GM12892 (cell line): ENCODE measurements at places on chromosomes 7 and 10.

DNA sequence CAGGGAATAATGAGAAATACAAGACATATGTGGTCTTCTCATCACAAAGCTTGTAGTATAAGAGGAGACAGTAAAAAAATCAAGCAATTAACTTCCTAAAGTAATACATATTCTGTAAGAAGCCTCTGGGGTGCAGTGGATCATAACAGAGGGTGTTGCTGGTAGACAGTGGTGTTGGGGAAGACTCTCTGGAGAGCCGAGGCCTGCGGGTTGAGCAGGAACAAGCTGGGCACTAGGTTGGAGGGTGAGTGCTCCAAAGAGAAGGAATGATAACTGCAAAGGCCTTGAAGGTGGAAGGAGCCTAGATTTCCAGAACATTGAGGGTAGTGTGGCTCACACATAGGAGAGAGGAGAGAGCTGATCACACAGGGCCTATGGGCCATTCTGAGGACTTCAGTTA, 1.5 kb downstream of the GIMAP4 start:
- no peak for DNase-seq

DNA sequence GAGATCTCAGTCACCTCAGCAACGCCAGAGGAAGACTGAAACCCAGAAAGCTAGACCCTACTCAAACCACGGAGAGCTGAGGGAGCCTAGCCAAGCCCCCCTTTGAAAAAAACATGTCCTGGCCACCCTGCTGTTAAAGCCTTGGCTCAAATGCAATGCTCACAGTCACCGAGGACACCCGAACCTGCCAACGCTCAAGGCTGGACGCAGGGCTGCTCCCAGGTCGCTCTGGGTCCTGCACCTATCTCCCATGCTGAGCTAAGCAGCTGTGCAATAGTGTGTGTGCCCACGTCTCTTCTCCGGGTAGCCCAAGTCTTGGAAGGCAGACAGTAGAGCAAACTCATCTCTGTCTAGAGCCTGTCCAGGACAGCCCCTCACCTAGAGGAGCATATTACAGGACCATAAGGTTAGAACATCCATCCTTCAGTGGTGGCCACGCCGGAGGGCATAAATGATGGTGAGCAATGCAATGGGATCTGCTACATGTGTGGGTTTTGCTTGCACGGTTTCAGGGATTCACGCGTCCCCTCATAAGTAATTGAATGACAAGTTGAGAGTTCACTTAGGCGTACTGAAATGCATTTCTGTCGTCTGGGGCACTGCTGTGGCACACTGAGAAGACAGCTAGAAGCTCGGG, 94.2 kb upstream of the DDC start:
- DNase-seq, result no peak

DNA sequence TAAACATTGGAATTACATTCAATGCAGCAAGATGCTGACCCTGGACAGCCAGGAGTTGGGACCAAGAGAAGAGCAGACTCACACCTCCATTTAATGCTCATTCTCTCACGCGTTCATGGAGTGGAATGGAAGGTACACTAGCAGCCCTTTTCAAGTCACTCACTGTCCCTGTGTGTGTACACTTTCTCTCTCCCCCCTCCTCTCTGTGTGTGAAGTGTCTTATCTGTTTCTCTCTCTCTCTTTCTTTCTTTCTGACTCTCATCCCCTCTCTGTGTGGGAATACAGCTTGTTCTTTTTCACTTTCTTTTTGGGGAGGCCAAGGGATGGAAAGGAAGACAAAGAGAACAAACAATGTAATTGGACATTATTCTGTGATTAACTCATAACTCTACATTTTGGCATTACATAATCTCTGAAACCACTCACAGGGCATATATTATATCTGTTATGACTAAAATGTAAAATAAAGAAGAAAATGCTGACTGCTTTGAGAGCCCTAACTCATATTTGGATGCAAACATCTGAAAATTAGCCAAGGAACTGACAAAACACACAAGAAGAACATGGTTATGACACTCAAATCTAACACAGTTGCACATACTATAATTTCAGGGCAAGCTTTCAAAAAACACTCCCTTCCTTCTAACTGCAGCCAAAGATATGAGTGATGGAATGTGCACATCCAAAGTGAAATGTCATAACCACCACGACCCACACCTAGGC, 188.8 kb downstream of the PARD3 start:
- DNase-seq, result no peak

DNA sequence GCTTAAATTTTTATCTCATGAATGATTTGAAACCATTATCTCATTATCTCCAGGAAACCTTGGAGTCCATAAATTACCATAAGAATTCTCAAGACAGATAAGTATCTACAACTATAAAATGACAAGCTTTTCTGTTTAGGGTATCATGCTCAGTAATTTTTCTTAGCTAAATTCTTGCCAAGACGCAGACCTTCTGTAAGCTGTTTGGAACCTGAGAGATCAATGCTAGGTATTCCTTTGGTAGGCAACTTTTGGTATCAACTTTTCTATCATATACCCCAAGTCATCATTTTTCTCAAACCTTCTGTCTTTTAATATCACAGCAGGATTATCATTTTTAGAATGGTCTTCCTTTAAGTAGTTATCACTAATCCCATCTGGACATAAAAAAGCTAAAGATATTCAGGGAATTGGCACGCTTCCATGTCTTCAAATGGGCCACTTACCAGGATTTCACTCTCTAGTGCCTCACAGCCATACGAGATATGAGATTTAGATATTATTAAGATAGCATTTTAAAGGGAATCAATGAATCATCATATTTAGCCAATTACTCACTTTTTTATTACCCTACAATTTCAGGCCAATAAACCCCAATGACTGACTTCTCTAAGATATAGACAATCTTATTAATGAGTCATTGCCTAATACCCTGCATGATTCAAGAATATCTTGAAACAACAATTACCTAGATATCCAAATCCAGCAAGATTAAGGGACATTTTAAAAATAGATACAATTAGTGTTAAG, 544.1 kb downstream of the HTR7 start:
- no peak for DNase-seq

GRCh38 chr7:440059-440749, 79.4 kb downstream of the PDGFA start:
- no peak for DNase-seq

DNA sequence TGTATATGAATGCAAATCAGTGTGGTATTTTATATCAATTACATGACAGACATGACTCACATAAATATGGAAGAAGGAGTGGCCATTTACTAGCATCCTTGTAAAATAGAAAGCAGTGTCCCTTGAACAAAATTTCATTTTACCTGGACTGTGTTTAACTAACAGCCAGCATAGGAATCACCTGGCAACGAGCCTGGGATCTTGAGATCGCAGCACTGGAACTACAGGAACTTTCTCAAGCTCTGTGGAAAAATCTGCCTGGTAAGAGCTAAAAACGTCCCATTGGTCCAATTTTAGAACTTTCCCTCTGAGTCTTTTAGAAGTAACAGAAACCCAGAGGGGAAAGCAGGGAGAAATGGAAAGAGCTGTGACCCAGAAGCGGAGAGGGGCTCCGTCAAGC, 68.9 kb upstream of the AMPH start:
- DNase-seq, result no peak

DNA sequence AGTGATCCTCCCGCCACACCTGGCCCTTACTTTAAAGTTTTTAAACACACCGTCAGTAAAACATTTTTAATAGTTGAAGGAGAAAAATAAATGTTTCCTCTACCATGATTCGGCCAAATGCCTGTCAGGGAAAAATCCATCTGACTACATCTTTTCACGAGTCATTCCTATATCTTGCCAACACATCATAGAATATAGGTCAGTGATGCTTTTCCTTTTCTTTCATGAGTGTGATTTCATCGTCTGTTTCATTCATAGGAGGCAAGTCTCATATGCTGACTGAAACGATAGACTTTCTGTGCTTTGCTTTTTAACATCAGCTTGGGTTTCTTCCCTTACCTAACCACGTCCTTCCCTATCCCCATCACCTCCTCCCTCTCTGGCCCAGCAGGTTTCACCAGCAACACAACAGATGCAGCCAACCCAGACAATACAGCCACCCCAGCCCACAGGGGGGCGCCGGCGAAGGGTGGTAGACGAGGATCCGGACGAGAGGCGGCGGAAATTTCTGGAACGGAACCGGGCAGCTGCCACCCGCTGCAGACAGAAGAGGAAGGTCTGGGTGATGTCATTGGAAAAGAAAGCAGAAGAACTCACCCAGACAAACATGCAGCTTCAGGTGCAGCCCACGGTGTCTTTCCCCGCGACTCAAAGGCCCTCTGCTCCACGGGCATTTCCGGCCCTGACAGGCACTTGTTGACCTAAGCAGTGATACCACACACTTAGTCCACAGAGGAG, 149.2 kb downstream of the TRIL start:
- DNase-seq, result no peak

- DNase-seq, result no peak
Measured at GRCh38 chr7:18541181-18541870, 45.8 kb downstream of the HDAC9 start.

GRCh38 chr10:85098835-85099521, 770.6 kb downstream of the CCSER2 start:
- DNase-seq, result no peak

- DNase-seq, result no peak
Measured at GRCh38 chr7:2965301-2965700, 78.4 kb downstream of the CARD11 start.

GRCh38 chr7:92763636-92764423, 72.5 kb downstream of the CDK6 start:
- no peak for DNase-seq

DNA sequence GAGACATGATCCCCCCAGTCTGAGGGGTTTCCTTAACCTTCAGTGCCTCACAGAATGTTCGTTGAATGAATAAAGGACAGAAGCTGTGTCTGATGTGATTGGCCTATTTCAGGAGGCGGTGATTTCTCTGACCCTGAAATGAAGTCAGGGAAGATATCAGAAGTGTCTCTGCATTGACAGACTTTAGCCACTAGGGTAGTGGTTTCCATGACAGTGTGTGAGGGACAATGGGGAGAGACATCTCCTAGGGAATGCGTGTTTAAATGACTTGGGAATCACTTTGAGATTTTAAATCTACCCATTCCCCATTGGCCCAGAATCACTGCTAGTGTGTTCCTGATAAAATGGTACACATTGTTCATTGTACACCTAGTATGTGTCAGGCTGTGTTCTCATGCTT, 132.0 kb downstream of the CFAP58 start:
- no peak for DNase-seq

DNA sequence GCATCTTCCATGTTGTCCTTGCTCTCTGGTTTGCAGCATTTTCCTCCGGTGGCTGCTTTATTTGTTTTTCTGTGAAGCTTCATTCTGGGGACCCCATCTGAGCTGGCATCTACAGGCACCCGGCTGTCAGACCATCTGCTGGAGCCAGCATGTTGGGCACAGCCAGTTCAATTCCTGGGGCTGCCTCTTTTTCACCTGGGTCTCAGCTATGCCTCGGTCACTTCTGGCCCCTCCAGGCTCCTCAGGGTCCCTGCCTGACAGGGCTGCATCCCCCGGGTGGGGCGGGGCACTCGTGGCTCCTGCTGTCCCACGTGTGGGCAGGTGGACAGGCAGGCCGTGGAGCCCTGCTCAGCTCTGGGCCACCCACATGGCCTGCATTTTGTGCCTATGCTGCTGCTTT, 8.1 kb downstream of the SCART1 start:
- DNase-seq, result no peak

DNA sequence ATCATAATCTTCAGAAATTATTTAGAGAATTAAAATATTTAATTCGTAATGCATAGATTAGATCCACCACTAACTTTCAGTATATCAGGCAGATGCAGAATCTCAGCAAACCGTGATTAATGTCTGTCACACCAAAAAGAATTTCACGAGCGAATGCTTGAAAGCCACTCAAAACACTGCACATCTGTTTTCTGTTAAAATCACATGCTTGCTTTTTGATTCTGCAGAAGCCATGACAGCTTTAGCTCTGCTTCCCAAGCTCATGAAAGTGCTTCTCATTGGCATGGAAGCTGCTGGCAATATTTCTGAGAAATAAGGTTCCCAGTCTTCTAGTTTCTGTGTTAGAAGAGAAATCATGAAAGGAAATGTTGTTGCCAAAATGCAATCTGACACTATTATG, 837.8 kb upstream of the LRRN3 start:
- no peak for DNase-seq

DNA sequence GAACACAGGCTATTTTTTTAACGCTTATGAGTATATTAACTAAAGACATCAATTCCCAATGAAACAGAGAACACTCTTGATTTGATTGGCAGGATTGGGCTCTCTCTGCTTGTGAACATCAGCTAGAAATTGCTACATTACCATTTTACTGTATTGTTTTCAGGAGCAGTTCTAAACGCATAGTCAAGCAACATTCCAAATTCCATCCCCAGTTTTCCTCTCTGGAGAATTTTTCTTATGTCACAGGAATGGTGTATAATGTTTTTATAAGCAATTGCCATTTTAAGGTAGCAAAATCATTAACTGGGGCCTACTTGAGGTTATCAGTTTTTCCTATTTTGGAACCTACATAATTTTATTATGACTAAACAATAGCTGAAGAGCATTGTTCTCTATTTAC, 276.9 kb upstream of the LRRN3 start:
- no peak for DNase-seq

- DNase-seq, result no peak
Measured at GRCh38 chr10:77104459-77104980, 533.1 kb downstream of the KCNMA1 start.

DNA sequence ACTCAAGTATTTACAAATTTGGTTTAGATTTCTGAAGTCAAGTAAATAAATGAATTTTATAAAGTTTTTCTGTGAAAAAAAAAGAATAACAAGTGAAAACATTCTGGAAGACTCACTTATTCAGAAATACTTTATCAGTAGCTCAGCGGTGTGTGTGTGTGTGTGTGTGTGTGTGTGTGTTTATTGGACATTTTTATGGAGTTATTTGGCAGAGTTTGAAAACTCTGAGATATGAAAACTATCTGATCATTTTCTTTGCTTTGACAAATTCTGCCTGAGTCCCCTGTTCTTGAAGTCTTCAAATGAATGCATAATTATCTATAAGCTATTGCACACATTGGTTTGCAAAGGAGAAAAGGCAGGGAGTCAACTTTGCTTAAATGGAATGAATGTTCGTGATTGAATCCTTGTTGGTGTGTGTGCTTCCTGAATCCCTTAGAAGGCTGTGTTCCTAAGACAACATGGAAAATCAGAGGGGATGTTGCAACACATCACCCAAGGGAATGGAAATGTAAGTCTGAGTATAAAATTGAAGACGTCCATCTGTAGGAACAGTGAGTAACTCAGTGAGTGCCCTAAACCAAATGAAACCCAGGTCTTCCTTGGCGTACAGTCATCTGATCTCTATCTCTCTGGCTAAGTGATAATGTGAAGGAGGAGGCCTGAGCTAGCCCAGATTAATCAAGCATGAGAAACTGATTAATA, 160.9 kb downstream of the REEP3 start:
- DNase-seq, result no peak

GRCh38 chr7:123218866-123219265, 19.1 kb upstream of the SLC13A1 start:
- DNase-seq, result no peak

GRCh38 chr7:34425194-34425593, 232.8 kb upstream of the NPSR1 start:
- DNase-seq, result no peak

- DNase-seq, result no peak
Measured at GRCh38 chr10:80870282-80870681, 332.6 kb downstream of the SH2D4B start.
